ENCODE measurements at places on chromosomes 4 and X.

GRCh38 chr4:151644622-151645021 lies 116.2 kb downstream of the GATB start:
- peak; percentile 17 for DNase-seq

- DNase-seq = no peak
These were observed 133.3 kb downstream of the DCK start for GRCh38 chr4:71126719-71127118.

GRCh38 chr4:102230194-102230593 lies 115.1 kb downstream of the SLC39A8 start:
- no peak for DNase-seq

DNA sequence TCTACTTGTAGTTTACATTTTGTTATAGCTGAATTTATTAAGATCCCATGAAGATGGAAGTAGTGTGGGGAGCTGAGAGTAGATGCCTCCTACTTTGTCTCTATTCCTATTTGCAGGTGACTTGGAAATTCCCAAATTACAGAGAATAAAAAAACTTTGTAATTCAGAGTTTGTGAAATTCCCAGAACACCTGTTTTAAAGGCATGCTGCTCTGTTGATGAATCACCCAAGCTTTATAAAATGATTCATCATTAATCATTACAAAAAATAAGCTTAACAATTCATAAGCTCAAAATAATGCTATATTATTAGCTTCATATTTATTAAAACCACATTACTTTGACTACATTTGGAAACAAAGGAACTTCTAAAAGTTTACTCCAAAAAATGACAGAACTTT lies 856.3 kb downstream of the RPA4 start:
- no peak for DNase-seq

GRCh38 chrX:81120936-81121371 lies 80.8 kb downstream of the HMGN5 start:
- no peak for DNase-seq

- DNase-seq = no peak
These were observed 13.8 kb upstream of the SLC2A9 start for GRCh38 chr4:10035130-10035529.

GRCh38 chrX:40174001-40174853 lies 76.5 kb upstream of the BCOR start:
- DNase-seq = no peak

DNA sequence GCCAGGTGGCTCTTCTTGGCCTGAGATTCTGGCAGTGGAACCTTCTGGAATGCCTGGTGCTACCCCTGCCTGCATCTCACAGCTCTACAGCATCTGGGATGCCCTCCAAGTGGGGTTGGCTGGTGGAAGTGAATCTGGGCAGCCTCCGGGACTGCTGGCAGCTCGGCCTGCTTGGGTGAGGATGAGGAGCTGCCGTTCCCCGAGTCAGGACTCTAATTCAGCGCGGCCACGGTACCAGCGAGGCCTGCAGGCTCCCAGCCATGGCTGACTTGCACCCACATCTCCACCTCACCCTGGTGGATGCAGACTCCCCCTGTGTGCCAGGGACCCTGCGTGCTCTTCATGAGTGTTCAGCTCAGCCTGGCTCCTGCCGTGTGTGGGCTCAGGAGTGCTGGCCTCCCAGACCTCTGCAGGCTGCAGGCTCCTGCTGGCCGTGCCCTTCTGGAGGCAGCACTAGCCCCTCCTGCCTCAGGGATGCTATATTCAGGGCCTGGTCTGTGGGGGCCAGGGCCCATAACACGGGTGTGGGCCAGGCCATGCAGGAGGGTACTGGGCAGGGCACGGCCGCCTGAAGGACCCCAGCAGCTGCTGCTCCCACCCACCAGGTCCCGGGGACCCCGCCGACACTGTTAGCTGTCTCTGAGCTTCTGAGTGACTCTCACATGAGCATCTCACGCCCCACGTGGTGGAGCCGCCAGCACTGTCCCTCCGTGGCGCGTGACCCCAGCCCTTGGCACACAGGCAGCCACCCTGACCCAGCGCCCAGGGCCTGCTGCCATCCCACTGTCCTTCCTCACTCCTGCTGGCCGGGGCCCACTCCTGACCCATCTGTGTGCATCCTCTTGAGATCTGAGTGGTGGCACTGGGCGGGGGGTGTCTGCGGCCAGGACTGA lies 10.6 kb downstream of the UVSSA start:
- DNase-seq = no peak

- no peak for DNase-seq
These were observed 107.4 kb upstream of the SLC4A4 start for GRCh38 chr4:71231129-71232055.

DNA sequence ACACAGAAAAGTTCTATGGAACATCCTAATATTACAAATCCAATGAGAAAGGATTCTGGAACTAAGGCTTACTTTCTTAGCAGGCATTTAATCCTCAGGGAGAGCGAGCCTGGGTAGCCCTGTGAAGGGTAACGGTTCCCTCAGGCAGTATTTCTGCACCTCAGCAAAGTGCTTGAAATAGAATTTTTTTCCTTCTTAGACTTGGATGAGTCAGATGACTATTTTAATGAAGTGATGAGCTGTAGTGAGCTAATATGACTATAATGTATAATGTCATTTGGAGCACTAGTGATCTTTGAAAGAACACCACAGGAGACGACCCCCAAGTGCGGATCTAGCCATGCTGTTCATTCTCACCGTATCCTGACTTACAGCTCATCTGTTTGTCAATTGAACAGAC lies 493.0 kb upstream of the FAM241A start:
- DNase-seq = no peak

- no peak for DNase-seq
These were observed 2317.3 kb downstream of the PCDH7 start for GRCh38 chr4:33037464-33037863.

DNA sequence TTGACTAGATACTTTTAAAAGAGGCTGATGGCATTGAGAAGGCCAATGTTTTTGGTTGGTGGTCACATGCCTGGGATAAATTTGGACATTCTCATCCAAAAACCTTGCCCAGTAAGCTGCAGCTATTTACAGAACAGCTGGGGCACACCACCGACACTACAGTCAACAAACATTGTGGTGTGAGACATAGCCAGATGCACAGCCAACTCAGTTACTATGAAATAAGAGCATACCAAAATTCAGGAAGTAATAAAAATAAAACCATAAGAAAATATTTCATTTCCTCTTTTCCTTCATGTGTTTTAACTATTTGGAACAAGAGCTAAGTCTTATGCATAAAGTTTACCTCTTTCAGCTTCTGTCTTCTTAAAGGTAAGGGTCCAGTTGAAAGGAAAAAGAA lies 8.8 kb downstream of the PPM1K start:
- no peak for DNase-seq

DNA sequence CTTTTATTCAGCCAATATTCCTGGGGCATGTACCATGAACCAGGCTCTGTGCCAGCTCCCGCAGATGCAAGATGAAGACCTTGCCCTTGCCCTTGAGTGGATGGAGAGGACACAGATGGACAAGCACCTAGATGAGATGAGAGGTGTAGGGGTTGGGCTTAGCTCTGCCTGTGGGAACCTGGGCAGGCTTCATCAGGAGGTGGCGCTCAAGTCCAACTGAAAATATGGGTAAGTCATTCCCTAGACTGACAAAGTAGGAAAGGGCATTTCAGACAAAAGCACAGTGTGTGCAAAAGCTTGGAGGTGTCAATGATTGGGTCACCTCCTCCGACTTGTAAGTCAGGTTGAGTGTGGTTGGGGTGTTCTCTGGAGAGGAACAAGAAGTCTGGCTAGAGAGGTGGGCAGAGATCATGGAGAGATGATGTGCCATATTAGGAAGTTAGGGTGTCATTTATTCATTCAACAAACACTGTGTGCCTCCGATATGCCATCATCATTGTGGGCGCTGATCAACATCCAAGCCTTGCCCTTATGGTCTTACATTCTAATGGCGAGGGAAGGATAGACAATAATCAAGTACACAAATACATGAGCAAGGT lies 64.6 kb downstream of the ANAPC4 start:
- peak; percentile 40 for DNase-seq

GRCh38 chr4:186628058-186628711 lies 72.8 kb upstream of the MTNR1A start:
- DNase-seq = no peak
